ENCODE measurements at places on chromosomes 16 and 17.

DNA sequence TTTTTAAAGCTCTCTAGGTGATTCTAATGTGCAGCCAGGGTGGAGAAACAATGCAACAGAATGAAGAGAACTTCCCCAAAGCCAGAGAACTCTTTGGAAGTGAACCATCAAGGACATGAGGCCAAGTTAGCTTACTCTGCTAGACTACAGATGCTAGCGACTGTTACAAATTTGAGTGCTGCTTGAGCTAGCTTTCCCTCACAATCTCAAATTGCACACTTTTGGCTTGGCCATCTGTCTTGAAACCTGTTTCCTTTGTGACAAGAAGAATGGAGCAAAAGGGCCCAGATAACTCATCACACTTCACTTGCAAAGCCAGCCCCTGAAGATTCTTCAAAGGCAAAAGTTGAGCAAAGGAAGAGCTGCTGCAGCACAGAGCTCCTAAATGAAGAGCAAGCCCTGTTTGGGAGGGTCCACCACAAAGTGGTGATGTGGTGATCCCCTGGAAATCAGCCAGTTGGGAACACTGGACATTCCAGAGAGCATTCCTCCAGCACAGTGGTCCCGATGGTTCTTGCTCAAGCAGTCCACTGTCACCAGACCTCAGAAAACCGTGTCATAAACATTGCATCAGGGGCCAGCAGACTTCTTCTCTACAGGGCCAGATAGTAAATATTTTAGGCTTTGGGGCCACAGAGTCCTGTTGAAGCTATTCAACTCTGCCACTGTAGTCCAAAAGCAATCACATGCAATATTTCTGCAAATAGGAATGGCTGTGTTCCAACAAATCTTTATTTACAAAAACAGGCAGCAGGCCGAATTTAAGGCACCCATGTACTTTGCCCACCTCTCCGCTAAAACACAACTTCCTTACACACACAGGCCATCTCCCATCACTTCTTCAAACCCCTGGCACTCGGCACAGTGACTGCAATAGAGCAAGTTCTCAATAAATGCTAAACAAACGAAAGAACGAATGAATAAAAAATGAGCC lies 21.2 kb downstream of the SLC39A11 start:
- no peak for DNase-seq

- DNase-seq, result no peak
These were observed 5.9 kb downstream of the PHAF1 start for GRCh38 chr16:67115639-67116038.

GRCh38 chr16:2157480-2158261 lies 2.1 kb downstream of the TRAF7 start:
- no peak for DNase-seq

- no peak for DNase-seq
These were observed 32.0 kb upstream of the AQP8 start for GRCh38 chr16:25184771-25185170.

DNA sequence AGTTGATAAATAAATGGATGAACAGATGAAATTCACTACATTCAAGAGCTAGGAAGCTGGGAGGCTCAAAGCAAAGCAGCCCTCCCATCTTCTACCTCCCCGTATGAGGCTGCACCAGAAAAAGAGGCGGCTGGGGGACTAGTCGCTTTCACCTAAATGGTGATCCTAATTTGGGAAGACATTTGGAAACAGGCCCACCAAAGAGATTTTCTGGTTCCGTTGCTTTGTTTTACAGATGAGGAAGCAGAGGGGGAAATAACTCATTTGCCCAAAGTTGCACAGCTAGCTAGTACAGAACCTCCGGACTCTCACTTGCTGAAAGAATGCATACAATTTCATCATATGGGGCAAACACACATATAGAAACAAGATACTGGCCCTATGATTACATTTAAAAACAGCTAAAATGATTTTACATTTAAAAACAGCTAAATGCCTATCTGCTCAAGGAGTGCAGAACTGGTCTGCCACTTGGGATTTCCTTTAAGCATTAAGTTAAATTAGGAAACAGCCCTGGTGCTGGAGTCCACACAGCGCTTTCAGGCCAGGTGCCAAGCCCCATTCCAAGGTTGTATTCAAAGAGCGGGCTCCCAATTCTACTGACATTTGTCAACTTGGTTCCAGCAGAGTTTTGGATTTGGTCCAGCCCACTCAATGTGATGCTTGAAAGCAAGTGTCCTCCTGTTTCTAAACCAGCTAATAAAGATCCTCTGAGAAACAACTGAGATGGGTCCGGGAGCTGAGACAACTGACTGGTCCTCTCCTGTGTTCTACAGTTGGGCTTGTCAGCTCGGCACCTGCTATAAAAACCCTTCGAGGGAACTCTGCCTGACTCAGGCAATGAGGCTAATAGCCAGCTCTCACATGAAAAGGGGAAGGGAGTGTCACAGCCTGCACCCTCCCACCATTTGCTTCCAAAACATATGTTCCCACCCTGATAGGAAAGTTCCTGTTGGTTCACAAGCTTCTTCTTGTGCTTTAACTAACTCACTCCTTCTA lies 11.7 kb downstream of the ERN1 start:
- peak; percentile 40 for DNase-seq

- peak; percentile 72 for DNase-seq
These were observed at the start of gene SEZ6 for GRCh38 chr17:29005936-29006511. Gene SEZ6 (minus strand): TSS chr17:29006033. CDS start chr17:29005869, 164 bp downstream.

DNA sequence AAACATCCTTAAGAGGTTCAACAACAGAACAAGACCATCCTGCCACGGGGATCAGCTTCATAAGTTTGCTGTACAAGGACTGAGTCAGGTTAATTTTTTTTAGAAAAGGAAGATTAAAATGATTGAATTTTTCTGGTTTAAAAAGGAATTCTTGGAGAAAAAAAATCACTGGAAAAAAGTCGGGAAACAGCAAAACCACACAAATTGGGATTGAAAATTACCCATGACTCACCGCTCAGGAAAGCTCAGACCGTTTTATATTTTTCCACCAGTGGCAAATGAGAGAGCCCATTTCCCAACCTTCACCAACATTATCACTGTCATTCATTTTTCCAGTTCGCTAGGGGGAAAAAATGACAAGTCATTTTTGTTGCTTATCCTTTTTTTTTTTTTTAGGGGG lies 46.6 kb downstream of the MRM3 start:
- no peak for DNase-seq

- peak; percentile 69 for DNase-seq
These were observed 251.9 kb downstream of the SEC14L1 start for GRCh38 chr17:77392376-77393273.

- peak; percentile 61 for DNase-seq
These were observed 14.3 kb downstream of the PIEZO1 start for GRCh38 chr16:88770461-88771293.

GRCh38 chr16:69040144-69040909 lies 65.1 kb upstream of the HAS3 start:
- DNase-seq, result no peak

GRCh38 chr17:82113941-82114340 lies 15.9 kb upstream of the FASN start:
- no peak for DNase-seq

- no peak for DNase-seq
These were observed 190.2 kb downstream of the IRX5 start for GRCh38 chr16:55120826-55121225.
